ENCODE measurements at places on chromosomes 5 and 9. TPM values are rescaled to one million over a fixed set of nuclear protein-coding genes. Genes with fewer than 3 reads are reported as not detected.

- DNase-seq: no peak
Measured at GRCh38 chr5:90135779-90136378, 273.7 kb downstream of the CETN3 start.

- DNase-seq: no peak
Measured at GRCh38 chr9:15206903-15207696, 99.9 kb downstream of the TTC39B start.

DNA sequence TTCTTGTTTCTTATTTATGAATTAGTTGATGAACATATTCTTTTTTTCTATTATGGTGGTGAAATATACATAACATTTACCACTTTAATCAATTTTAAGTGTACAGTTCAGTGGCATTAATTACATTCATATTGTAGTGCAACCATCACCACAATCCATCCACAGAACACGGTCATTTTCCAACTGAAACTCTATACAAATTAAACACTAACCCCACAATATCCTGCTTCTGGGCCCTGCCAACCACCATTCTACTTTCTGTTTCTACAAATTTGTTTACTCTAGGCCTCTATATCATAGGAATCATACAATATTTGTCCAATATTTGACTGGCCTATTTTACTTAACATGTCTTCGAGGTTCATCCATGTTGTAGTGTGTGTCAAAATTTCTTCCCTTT lies 7.3 kb downstream of the GCNT4 start:
- DNase-seq: no peak

DNA sequence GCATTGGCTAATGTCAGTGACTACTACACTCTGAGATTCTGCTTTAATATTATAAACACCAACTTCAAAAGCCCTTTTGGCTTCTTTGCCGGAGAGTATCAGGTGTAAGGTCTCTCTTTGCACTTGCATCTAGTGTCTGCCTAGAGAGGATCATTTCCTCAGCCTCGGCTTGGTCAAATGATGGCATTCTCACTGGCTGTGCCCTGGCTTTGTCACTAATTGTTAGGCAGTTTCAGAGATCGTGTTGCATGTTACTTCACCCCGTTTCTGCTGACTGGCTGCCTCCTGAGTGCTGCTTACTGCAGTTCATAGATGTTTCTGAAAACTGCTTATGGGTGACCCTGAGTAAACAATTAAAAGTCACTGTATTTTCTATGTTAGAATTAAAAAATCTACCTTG lies 48.8 kb downstream of the SLC1A3 start:
- no peak for DNase-seq

DNA sequence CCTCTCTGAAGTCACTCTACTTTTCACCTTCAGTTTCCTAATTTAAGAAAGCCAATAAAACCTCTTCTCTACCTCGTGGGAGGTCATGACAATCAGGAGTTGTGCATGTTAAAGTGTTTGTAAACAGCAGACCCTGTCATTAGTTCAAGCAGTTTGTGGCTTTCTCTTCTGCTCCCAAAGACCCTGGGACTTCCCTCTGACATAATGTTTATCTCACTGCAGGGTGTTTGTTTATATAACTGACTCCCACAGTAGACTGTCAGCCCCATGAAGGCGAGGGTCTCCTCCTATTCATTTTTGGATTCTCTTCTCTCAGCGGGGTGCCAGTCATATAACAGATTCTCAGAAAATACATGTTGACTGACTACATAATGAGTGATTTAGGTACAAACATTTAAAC lies 360.0 kb upstream of the ZNF462 start:
- no peak for DNase-seq

FRMD3 gene
- total RNA-seq: 2.7 TPM

WDR38 gene
- not detected for total RNA-seq

DNA sequence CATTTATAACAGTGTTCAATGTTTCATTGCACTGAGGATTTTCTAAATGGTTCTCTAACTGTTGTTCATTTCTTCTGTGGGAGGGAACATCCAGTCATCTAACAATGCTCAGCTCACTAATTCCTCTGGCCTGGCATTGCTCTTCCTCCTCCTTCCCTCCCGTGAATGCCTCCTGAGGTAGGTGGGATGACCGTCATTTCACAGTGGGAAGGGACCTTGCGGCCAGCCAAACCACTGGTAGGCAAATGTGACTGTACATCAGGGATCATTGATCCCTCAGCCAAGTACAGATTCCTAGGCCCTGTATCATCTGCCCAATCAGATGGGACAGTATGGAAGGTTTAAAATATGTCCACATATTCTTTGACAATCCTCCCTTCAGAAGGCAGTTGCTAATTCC lies 23.7 kb upstream of the VDAC1 start:
- no peak for DNase-seq

GRCh38 chr5:132222649-132223038 lies 5.0 kb downstream of the P4HA2 start:
- no peak for DNase-seq

- no peak for DNase-seq
Measured at GRCh38 chr5:33260098-33260497, 180.7 kb upstream of the TARS1 start.

DNA sequence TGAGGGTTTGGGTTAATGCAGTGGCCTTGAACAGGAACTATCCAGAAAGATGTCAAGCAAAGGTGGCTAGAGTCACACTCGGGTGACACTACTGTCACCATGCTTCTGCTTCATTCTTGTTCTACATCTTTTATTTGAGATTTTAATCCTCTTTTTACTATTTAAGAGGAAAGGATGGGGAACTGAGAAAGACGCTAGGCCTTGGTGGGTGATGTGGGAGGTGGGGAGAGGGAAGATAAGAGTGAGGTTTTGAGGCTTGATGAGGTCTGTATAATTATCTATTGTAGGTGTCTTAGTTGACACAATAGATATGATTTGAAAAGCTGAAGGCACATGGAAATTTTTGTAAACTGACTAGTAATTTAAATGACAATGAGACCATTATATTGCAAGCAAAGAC lies 3.5 kb upstream of the BASP1 start:
- DNase-seq: no peak

TRIM36 gene
- 2.5 TPM for total RNA-seq

CCL27 gene
- not detected for total RNA-seq

DNA sequence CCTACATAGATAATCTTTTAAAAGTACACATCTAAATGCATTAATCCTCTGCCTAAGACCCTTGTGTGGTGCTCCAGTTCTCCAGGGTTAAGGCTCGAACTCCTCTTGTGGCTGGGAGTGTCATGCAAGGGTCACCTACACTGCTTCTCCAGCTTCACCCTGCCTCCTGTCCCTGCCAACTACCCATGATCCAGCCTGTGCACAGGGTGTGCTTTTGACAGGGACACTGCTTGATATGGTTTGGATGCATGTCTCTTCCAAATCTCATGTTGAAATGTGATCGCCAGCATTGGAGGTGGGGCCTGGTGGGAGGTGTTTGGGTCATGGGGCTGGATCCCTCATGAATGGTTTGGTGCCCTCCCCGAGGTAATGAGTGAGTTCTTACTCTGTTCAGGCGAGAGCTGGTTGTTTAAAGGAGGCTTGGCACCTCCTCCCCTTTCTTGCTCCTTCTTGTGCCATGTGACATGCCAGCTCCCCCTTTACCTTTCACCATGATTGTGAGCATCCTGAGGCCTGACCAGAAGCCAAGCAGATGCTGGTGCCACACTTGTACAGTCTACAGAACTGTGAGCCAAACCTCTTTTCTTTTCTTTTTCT lies 48.5 kb downstream of the SLC22A5 start:
- DNase-seq: no peak

DNA sequence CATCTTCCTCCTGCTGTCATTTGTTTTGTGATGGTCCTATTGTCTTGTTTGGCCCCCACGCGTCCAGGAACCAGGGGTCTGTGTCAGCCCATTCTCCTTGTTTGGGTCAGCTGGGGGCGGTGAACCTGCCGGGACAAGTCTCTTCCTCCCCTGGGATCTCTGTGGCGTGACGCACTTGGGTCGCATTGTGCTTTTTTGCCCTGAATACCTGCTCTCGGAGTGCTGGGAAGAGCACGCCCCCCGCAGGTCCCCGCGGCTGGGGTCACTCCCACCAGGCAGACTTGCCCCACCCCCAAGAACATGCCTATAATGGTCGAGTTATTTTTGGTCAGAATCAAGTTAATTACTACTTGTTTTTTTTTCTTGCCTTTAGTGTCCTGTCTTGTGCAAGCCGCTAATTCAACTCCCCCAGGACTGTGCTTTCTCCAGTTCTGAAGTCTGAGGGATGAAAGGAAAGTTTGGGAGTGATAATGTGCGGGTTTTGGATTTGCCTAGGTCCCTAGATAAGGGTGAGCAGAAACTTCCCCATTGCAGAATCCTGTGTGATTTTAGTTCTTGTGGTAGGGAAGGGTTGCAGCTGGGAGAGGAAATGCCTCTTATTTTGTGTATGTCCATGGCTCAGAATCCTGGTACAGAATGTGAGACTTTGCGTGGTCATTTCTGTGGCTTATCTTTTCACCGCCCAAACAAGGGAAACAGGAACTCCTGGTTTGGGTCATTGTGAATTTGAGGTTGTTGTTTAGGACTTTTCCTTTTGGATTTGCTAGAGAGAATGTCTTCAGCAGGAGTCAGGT lies 789 bp downstream of the ACER2 start:
- no peak for DNase-seq

- no peak for DNase-seq
Measured at GRCh38 chr9:4152876-4153275, 147.0 kb downstream of the GLIS3 start.

DNA sequence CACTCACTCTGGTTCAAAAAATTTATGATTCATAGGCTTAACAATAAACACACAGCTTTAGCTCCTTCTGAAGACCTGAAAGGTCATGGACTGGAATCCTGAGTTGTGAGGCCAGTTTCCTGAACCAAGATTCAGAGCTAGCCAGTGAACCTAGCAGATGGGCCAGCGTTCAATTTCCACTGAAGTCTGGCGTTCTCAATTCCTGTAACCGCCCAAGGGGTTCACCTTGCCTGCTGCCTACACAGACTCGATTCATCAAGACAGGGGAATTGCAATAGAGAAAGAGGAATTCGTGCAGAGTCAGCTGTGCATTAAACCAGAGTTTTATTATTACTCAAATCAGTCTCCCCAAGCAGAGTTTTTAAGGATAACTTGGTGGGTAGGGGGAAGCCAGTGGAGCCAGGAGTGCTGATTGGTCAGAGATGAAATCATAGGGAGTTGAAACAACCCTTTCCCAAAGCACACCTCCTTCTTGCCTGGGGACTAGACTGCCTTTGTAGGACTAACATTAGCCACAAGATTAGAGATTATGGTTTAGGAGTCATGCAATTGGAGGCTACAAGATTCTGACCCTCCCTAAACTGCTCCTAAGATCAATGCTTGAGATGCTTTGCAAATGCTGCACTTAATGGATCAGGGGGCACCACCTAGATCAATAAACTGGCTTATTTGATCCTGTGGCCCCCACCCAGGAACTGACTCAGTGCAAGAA lies 117.5 kb upstream of the SHB start:
- no peak for DNase-seq

ENC1 gene
- total RNA-seq: 76.9 TPM

DNA sequence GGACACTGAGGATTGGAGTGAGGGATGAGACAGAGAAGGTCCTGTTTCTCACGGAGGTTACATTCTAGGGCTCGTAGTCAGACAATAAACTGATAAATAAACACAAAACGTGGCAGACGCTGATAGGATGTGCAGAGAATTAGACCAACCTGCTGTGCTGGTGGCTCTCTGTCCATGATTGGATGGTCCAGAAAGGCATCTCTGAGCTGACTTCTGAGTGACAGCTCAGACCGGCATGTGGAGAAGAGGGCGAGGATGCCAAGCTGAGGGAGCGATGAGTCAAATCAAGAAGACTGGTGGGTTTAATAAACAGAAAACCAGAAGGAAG lies 132.3 kb upstream of the TAF11L2 start:
- DNase-seq: peak; percentile 28

TAS2R1 gene
- not detected for total RNA-seq

GRCh38 chr5:172501708-172502320 lies 47.5 kb upstream of the SH3PXD2B start:
- no peak for DNase-seq

DNA sequence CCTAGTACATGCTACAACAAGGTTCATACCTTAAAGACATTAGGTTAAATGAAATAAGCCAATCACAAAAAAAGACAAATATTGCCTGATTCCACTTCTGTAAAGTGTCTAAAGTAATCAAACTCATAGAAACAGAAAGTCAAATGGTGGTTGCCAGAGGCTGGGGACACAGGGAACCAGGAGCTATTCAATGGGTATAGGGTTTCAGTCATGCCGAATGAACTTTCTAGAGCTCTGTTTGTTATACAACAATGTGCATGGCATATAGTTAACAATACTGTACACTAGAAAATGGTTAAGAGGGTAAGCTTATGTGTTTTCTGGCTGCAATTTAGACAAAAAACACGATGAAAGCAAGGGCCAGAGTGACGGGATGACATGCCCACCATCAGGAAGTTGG lies 70.8 kb upstream of the EGFLAM start:
- DNase-seq: no peak

POU5F2 gene
- total RNA-seq: 0.58 TPM

DNA sequence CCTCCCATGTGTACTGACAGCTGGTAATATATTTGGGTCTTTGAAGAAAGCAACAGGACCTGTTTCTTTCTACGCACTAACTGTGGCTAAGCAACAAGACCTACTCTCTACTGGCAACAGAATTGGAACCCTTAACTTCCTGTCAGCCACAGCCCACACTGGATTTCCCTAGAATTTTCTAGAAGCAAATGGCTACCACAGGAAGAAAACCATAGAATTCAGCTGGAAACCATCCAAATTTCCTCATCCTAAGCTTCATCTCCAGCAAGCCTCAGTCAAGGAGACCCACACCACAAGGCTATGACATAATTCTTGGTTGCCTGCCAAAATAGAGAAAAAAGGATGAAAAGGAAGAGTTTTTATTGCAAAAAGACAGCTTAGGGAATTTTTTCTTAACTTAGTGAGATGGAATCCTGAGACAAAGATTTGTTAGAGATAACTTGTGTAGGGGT lies 171.8 kb upstream of the TNC start:
- no peak for DNase-seq

BARX1 gene
- total RNA-seq: 0.37 TPM

KCNIP1 gene
- not detected for total RNA-seq

DNA sequence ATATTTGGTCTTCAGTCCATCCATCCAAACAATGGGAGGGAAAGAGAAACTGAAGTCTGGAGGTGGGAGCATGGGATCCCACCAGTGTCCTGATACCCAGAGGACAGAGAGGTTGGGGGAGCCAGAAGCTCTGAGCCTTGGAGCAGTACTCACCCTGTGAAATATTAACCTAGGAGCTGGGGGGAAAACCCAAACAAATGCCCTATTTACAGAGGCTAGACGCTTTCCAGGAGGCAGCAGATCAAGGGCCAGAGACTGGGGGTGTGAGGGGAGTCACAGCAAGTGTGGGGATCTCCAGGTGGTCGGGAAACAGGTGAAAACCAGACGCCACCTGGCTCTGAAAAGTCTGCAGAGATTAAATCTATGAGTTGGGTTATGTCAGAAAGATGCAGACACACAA lies 6.2 kb downstream of the ZER1 start:
- DNase-seq: no peak

- DNase-seq: no peak
Measured at GRCh38 chr5:160543395-160543794, 121.7 kb downstream of the PTTG1 start.

GRCh38 chr9:35826071-35826701 lies 2.3 kb downstream of the FAM221B start:
- peak; percentile 36 for DNase-seq

FSTL4 gene
- total RNA-seq: 15.0 TPM
